CD4-positive, alpha-beta T cell treated with Interleukin-17A for 1 hour (primary cell): ENCODE measurements at places on chromosomes 16 and 17.

GRCh38 chr16:89458551-89458950 is 31.8 kb downstream of the ANKRD11 start:
- DNase-seq: no peak

DNA sequence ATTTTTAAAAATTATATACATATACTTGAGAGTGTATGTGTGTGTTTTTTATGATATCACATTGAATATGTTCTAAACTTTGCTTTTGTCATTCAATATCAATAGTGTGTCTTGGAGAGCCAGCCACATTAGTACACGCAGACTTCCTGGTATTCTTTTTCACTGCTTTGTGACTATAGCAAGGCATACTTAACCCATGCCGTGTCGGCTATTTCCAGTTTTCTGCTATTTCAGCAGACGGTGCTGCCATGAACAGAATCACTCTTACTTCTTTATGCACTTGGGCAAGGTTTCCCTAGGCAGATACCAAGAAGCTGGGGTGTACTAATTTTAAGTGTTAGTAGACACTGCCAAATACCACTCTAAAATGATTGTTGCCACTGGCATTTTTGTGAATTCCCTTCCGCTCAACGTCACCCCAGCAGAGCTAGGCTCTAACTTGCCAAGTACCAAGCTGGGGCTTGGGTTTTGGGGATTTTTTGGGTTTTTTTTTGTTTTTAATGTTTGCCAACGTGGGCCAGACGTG is 134.9 kb downstream of the SOCS1 start:
- no peak for DNase-seq

DNA sequence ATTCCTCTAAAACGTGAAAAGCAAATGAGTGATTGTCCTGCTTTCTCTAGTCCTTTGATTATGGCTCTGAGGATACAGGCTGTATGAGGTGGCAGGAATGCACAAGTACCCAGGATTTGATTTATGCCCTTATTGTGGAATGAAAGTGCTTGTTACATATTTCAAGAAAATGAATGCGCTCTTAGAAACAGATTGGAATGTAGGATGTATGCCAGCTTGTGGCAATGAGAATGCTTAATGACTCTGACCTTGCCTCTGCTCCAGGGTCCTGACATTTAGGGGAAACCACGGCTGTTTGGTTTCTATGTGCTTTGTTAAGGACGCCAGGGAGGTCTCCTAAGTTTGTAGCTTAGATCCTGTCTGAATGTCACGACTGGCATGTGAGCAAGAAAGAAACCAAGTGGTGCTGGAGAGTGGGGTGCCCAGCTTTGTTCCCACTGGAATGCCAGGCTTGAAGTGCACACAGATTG is 22.0 kb downstream of the PRCD start:
- DNase-seq: no peak

DNA sequence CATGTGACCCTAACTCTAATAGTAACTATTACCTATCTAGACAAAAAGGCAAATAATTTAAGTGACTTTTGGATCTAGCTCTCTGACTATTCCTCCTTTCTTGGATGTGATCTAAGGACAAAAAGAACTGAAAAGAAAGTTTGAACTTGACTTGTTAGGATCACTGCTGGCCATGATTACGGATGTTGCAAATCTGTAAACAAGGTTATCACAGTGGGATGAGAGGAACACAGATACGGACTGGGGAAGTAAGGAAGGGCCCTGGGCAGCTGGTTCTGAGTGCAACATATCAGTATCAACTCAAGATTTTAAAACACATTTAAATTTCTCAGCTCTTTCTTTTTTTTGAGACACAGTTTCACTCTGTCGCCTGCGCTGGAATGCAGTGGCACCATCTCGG is 78.7 kb downstream of the MRM3 start:
- DNase-seq: no peak
